ENCODE measurements at places on chromosomes 5 and 9.
A peak's percentile ranks its signal among the peaks of the same experiment; 100 is the strongest.

- no peak for DNase-seq
These were observed 22.4 kb downstream of the ELOVL7 start for GRCh38 chr5:60821488-60822284.

GRCh38 chr5:154198611-154199230 is 8.2 kb downstream of the GALNT10 start:
- no peak for DNase-seq

DNA sequence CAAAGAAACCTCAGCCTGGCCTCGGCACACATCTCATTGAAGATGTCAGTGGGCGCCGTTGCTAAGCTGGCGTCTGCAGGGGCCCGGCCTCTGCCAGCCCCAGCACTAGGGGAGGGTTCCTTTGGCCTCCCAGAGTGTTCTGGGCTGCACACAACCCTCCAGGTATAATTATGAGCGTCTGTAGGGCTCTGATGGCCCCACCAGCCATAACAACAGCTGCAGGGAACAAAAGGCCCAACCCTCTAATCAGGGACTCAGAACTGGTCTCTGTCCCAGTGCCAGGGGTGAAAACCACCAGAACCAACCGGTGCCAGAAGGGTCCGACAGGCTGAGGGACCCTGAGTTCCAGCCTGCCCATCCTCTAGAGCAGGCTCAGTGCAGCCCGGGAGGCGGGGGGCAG is 39.5 kb upstream of the SLC12A7 start:
- DNase-seq, result no peak

DNA sequence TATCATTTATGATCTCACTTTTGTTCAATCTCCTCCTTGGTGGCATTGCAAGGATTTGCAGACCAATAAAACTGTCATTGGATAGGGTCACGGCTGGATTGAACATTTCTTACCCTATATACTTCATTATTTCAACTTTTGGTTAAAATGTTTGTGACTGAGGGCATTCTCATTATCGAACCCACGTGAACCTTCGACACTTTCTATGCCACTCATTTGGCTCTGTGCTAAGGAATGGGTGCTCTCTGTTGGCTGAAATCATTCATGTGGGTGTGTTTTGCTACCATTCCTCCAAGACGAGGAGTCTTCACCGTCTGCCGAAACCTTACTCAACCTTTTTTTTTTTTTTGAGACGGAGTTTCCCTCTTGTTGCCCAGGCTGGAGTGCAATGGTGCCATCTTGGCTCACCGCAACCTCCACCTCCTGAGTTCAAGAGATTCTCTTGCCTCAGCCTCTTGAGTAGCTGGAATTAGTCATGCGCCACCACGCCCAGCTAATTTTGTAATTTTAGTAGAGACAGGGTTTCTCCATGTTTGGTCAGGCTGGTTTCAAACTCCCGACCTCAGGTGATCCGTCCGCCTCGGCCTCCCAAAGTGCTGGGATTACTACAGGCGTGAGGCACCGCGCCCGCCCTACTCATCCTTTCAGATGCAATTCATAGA is 62.5 kb downstream of the CSNK1A1 start:
- DNase-seq, result no peak

DNA sequence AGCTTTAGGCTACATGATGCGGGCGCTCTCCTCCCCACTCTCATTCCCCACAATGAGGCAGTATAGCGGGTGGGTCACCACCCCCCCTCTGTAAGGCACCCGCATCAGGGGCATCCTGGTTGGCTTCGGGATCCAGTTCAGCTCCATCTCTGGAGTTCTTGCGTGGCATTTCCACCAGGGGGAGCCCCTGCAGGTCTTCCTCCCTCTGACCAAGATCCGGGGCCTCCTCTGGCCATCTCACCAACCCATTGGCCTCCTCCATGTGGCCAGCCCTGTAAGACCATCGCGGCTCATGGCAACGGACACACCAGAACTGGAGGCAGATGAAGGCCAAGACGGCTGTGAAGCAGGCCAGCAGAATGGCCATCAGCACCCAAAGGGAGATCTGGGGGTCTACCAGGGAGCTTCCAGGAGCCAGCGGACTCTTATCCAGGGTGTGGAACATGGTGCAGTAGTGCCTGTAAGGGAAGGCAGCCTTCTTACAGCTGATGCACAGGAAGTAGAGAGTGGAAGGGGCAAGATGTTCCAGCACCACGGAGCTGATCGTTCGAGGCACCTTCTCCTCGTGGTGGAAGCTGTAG is 77.0 kb downstream of the CYFIP2 start:
- no peak for DNase-seq

DNA sequence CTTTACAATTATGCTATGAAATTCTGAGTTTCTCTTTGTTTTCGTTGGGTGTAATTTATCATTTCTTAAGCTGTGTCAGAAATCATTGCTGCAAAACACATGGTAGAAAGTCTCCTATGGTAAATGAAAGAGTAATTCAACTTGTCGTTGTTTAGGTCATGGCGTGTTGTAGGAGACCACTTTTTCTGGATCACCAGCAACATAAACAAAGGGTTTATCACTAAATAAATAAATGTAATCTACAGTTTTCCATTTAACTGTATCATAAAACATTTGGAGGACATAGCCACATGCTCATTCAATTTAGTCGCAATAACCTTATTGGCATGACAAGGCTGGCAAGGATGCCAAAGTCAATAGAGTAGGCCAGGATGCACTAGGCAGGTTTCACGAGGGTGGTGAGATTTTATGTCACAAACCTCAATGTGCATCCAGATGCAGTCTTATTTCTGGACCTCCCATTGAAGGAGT is 154.4 kb upstream of the ERCC6L2 start:
- DNase-seq, result no peak

DNA sequence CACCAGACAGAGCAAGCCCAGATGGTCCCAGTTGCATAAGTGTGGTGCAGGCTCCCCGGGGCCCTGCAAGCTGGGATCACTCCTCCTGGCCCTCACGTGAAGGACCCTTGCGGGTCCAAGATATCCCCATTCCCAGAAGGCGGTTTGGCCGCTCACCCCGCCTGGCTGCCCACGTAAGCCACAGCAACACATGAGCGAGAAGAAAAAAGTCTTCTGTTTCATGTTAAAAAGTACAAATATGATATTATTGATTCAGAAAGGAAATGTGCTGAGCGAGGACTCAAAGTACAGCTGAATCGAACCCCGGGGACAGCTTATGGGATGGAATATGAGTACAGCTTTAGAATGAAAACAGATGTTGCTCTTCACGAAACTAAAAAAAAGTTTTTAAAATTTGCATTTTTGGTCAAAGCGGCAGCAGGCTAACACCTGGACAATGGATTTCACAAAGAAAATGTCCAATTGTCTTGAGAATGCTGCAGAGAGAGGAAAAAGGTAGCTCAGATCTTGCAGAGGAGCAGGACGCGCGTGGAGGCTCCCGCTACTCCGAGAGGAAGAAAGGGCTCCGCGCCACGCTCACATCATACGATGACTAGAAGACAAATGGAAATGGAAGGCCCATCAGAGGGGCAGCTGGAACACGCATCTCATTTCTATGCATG is 427.6 kb downstream of the IRX1 start:
- peak; percentile 96 for DNase-seq

DNA sequence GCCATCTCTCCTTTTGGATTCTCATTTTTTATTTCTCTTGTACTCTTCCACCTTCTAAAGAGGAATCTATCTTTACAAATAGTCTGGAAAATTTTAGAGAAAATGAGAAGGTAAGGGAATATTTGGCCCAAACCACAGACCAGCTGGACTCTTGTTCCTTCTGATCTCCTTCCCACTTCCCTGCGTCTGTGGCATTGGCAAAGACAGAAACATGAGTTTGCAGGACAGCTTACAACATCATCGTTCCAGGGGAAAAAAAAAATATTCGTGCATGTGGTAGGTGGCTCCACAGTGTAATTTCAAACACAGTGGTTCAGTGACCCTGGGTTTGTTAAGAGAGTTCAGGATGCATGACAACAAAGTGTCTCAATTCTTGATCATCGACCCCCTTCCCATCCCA is 755.0 kb downstream of the DNAH5 start:
- DNase-seq, result peak; percentile 33

- DNase-seq, result no peak
These were observed 24.6 kb downstream of the MACIR start for GRCh38 chr5:103283120-103283519.

GRCh38 chr5:95946451-95946850 is 15.2 kb downstream of the ELL2 start:
- no peak for DNase-seq

DNA sequence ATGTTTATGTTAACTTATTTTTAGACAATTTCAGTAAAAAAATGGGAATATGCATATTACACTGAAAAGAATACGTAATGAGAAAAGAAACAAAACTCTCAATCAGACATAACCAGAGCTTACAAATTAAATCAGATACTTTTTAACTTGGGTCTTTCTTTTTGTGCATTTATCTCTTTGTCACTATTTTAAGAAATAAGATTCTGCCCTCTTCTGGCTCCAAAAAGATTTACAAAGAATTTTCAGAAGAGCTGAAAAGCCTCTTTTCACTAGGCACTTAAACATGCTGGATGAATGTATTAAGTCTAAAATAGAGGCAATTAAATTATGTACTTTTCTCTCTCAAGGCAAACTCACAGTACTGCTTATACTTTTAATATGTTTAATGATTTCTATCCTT is 55.5 kb downstream of the CEP120 start:
- DNase-seq, result peak; percentile 44

GRCh38 chr5:111505096-111505495 is 7.2 kb downstream of the STARD4 start:
- DNase-seq, result peak; percentile 28

- DNase-seq, result no peak
These were observed 9.0 kb upstream of the OR1N1 start for GRCh38 chr9:122536134-122536533.

- no peak for DNase-seq
These were observed 31.2 kb upstream of the GALNT10 start for GRCh38 chr5:154159343-154159742.

GRCh38 chr9:34988218-34989002 is 1.1 kb upstream of the DNAJB5 start:
- DNase-seq, result peak; percentile 40

DNA sequence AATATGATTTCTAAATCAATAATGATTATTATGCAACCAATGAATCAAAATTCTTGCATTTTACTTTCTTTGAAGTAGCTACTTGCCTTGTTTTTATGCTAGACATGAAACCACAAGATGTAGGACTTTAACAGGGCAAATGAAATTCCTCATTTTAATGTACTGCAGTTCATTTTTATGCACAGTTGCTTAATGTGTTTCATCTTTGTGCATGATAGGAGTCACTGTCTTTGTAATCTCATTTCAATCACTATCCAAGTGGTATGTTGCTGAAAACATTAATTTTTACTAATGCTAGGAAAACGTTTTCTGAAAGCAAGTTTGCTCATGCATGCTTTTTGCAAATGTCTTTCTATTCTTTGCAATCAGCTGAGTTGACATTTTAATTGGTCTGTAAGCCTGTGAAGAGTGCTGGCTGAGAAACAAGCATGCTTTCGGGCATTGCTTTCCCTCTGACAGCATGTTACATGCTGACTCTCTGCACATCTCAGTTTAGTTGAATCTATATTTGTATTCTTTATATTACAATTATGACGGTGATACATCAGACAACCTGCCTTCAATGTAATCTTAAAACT is 535.0 kb upstream of the CDH18 start:
- DNase-seq, result no peak

DNA sequence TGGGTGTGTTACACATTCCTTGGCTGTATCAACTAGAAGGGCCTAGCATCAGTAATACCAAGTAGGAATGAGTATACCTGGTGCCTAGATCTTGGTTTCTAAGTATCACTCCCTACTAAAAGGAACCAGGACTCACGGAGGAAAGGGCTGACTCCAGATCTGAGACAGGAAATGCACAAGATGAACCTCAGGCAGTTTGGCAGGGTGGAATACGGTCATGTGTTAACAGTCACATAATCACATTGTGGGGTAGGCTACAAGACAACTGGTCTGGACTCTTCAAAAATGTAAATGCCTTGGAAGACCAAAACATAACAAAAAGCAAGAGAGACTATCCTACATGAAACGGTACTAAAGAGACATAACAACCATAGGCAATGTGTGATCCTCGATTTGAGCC is 158.8 kb downstream of the CRB2 start:
- no peak for DNase-seq

GRCh38 chr5:61999371-61999770 is 306.6 kb upstream of the KIF2A start:
- DNase-seq, result no peak

DNA sequence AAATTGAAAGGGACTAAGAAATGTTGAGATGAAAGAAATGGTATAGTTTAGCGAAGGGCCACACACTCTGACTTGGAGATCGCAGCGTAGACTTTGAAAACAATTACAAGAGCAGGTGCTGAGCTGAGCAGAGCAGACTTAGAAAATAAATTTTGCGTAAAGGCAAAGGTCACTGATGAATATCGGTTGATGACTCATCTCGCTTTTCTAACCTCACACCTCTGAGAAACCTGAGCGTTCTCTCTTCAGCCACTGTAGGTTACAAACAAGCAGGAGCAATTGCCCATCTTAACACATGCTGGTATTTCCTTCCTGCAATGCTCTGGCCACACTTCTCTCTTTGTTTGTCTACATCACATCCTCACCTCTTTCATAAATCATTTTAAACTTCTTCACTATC is 190.6 kb upstream of the C9orf72 start:
- no peak for DNase-seq

DNA sequence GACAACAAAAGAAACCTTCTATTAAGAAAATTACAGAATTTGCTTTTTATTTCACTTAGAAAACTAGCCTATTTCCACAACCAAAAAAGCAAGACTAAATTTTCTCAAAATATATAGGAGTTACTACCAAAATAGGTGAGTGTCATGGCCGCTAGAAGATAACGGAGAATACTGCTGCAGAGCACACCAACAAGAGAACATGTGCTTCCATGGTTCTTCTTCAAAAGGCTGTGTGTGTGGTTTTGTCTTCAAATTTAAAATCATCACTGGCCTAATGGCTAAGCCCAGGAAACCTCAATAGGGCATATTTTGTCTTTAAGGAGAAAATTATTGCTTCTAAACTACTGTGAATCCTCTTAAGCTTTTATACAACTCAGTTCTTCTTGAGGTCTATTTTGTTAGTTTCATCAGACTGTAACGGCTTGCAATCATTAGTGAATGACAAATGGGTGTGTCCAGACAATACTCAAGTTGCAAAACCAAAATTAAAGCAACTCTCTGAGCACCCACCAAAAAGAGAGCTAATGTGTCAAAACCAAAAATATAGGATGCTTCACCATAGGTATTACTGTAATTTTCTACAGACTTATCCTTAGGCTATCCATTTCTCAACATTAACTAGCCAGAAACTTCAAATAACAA is 3.3 kb downstream of the SETX start:
- no peak for DNase-seq

- no peak for DNase-seq
These were observed 278.1 kb upstream of the TNC start for GRCh38 chr9:115396071-115396529.
